ENCODE measurements at places on chromosomes 6 and 20. TPM values are rescaled to one million over a fixed set of nuclear protein-coding genes. Genes with fewer than 3 reads are reported as not detected.

- H3K27me3 ChIP-seq, result peaks cover 22% of the 10 kb centered on the region
- no peaks in the 10 kb centered on the region for H3K4me1 ChIP-seq
- H3K27ac ChIP-seq, result no peak overlapping the region
- peaks cover 2% of the 10 kb centered on the region for H3K36me3 ChIP-seq
- H3K4me3 ChIP-seq, result no peak overlapping the region
Observed at GRCh38 chr20:46703435-46703834, 6.0 kb upstream of the SLC2A10 start.

- peaks cover 57% of the 10 kb centered on the region for H3K4me1 ChIP-seq
- H3K27ac ChIP-seq, result no peak overlapping the region
- DNase-seq, result no peak
- H3K4me3 ChIP-seq, result no peak overlapping the region
- H3K27me3 ChIP-seq, result no peaks in the 10 kb centered on the region
Observed at GRCh38 chr20:39016506-39016905, 54.4 kb downstream of the DHX35 start.

- no peak overlapping the region for H3K4me3 ChIP-seq
- peaks cover 9% of the 10 kb centered on the region for H3K4me1 ChIP-seq
- H3K27me3 ChIP-seq, result no peaks in the 10 kb centered on the region
- no peaks in the 10 kb centered on the region for H3K36me3 ChIP-seq
Observed at GRCh38 chr6:52409499-52409898, 10.6 kb upstream of the EFHC1 start.

RIMS1 gene
- total RNA-seq, result not detected

ZSCAN23 gene
- 2.5 TPM for total RNA-seq

PRPH2 gene
- 0.14 TPM for total RNA-seq

DNA sequence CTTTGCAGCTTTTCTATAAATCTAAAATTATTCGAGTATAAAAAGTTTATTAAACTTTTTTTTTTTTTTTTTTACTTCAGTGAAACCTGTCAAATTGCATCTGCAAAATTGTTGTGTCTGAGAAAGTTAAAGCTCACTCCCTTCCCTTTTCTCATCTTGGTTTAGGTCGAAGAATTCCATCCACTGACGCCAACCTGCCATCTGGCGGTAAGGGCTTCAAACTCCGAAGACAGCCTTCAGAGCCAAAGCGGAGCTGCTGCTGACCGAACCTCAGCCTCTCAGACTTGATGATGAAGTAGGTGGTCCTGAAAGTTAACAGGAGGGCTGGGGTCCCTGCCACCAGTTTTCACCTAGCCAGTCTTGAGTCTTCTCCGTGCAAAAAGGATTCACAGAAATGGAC is 29.6 kb upstream of the VAPB start:
- H3K27me3 ChIP-seq, result no peaks in the 10 kb centered on the region
- H3K36me3 ChIP-seq, result peaks cover 2% of the 10 kb centered on the region
- H3K4me3 ChIP-seq, result no peak overlapping the region
- no peak for DNase-seq
- no peak overlapping the region for H3K27ac ChIP-seq
- no peaks in the 10 kb centered on the region for H3K4me1 ChIP-seq

GRCh38 chr6:110422444-110422822 is 7.1 kb upstream of the DDO start:
- no peaks in the 10 kb centered on the region for H3K4me1 ChIP-seq
- H3K27me3 ChIP-seq, result peaks cover 58% of the 10 kb centered on the region
- H3K27ac ChIP-seq, result no peak overlapping the region
- no peak overlapping the region for H3K4me3 ChIP-seq
- H3K36me3 ChIP-seq, result peaks cover 3% of the 10 kb centered on the region

DNA sequence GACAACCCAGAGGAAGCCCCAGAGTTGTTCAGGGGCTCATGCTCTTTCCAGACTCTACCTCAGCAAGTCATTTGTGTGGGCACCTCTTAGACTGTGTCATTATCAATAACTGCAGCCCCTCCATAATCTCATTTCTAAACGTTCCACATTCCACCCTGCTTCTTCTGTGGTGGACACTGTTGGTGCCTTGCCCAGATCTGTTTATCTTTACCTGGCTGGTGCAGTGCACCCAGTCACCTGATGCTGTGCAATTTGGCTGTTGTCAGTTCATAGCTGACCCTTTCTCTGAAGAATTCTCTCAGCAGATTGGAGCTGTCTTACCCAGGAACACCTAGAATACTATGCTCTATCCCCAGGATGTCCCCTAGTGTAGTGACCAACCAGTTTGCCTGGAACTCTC is 80.0 kb downstream of the ATRN start:
- H3K36me3 ChIP-seq, result no peaks in the 10 kb centered on the region
- DNase-seq, result no peak
- no peaks in the 10 kb centered on the region for H3K4me1 ChIP-seq
- no peak overlapping the region for H3K4me3 ChIP-seq
- H3K27ac ChIP-seq, result no peak overlapping the region

LINC00237 gene
- total RNA-seq, result 0.41 TPM

- no peak for DNase-seq
- H3K27ac ChIP-seq, result no peak overlapping the region
- H3K27me3 ChIP-seq, result peaks cover 5% of the 10 kb centered on the region
- no peaks in the 10 kb centered on the region for H3K4me1 ChIP-seq
Observed at GRCh38 chr20:19405958-19406357, 193.5 kb downstream of the SLC24A3 start.

GRCh38 chr6:99712519-99712918 is 105.9 kb downstream of the PRDM13 start:
- H3K27ac ChIP-seq, result no peak overlapping the region
- no peaks in the 10 kb centered on the region for H3K4me1 ChIP-seq
- DNase-seq, result no peak
- H3K27me3 ChIP-seq, result peaks cover 19% of the 10 kb centered on the region
- no peak overlapping the region for H3K4me3 ChIP-seq
- H3K36me3 ChIP-seq, result no peaks in the 10 kb centered on the region

GRCh38 chr6:110270165-110270564 is 88.0 kb downstream of the METTL24 start:
- H3K4me3 ChIP-seq, result no peak overlapping the region
- no peaks in the 10 kb centered on the region for H3K36me3 ChIP-seq
- no peak for DNase-seq
- no peaks in the 10 kb centered on the region for H3K4me1 ChIP-seq

DNA sequence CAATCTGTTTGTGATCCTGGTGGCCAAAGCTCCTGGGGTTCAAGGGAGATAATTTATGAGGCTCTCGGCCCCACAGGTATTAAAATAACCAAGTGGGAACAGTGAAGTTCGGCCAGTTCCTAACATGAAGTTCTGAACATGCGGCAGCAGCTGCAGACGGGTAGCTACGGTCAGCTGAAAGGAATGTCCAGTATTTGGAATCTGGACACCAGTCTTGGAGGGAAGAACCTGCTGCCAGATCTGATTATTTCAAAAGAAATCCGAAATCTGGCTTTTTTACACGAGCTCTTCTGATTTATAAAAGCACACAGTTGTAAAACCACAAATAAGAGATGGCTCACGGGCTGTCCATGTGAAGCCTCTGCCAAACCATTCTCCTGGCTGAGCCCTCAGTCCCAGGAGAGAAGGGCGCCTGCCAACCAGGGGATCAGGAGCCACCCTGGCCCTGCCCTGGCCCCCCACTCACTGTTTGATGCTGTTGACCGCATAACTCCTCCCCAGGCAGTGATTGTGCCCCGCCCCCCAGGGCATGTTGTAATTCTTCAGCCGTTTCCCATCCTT is 28.2 kb upstream of the KCNB1 start:
- no peak overlapping the region for H3K4me3 ChIP-seq
- no peaks in the 10 kb centered on the region for H3K36me3 ChIP-seq
- H3K4me1 ChIP-seq, result peaks cover 6% of the 10 kb centered on the region
- no peak overlapping the region for H3K27ac ChIP-seq
- peaks cover 35% of the 10 kb centered on the region for H3K27me3 ChIP-seq

GRCh38 chr6:27811451-27811772 is 100.8 kb downstream of the OR2B2 start:
- no peak for DNase-seq
- peaks cover 7% of the 10 kb centered on the region for H3K36me3 ChIP-seq
- peak overlapping the region; percentile 100 for H3K4me3 ChIP-seq
- no peaks in the 10 kb centered on the region for H3K27me3 ChIP-seq

- no peaks in the 10 kb centered on the region for H3K36me3 ChIP-seq
- DNase-seq, result no peak
- H3K27ac ChIP-seq, result no peak overlapping the region
- no peak overlapping the region for H3K4me3 ChIP-seq
Observed at GRCh38 chr6:123909989-123910388, 106.3 kb downstream of the NKAIN2 start.

- no peaks in the 10 kb centered on the region for H3K36me3 ChIP-seq
- no peak overlapping the region for H3K27ac ChIP-seq
- H3K4me3 ChIP-seq, result no peak overlapping the region
- no peak for DNase-seq
- no peaks in the 10 kb centered on the region for H3K27me3 ChIP-seq
Observed at GRCh38 chr20:9298906-9299305, 215.5 kb upstream of the LAMP5 start.

SRMS gene
- total RNA-seq, result not detected

LGSN gene
- total RNA-seq, result 0.32 TPM

- no peak for DNase-seq
- H3K27me3 ChIP-seq, result no peaks in the 10 kb centered on the region
- no peaks in the 10 kb centered on the region for H3K36me3 ChIP-seq
- no peak overlapping the region for H3K27ac ChIP-seq
Observed at GRCh38 chr20:38131588-38132121, 33.4 kb downstream of the TGM2 start.

DNA sequence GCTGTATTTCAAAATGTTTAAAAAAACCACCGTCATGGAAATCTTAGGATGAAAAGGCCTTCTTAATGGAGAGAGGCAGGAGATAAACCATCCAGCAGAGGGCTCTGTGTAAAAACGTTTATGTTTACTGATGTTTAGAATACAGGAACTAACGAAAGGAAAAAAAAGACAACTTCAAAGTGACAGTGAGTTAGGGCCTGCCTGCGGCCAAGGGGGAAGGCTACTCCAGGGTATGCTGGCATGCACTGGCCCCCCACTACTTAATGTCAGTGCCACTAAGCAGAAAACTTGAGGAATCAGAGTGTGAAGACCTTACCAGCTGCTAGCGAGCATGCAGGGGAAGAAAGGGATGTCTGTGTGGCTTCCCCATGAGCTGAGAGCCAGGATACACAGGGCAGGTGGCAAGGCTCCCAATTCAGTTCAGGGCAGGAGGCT is 47.7 kb downstream of the AKAP7 start:
- H3K27ac ChIP-seq, result peak overlapping the region; percentile 92
- H3K4me3 ChIP-seq, result peak overlapping the region; percentile 82
- H3K27me3 ChIP-seq, result no peaks in the 10 kb centered on the region
- H3K4me1 ChIP-seq, result peaks cover 7% of the 10 kb centered on the region
- DNase-seq, result peak; percentile 25

DNA sequence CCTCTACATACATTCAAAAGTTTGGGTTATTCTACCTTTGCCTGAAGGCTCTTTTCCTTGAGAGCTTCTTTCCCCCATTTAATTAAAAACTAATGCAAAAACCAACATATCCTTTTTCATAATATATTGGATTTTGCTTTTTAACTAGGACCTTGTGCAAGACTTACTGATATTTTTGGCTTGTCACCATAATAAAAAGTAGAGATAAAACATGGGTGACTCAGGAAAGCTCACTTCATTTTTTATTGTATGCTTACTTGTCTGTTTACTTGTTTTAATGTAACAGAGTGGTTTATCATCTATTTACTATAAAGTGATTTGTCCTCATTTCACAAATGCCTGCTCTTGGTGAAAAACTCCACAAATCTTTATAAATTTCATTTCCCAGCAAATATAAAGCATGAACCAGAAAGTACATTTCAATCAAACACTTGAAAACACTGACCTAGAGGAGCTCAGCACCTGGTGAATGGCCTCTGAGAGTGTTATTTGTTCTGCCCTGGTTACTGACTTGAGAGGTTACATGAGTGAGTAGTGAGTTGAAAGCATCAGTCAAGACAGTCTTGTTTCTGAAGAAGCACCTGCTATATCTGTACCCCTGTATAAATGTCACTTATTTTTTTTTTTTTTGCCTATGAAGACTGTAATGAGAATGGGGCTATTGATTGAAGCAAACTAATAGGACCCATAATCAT is 20.8 kb downstream of the ADGRG6 start:
- no peaks in the 10 kb centered on the region for H3K4me1 ChIP-seq
- no peaks in the 10 kb centered on the region for H3K36me3 ChIP-seq
- no peak overlapping the region for H3K27ac ChIP-seq
- no peak for DNase-seq
- no peak overlapping the region for H3K4me3 ChIP-seq
- H3K27me3 ChIP-seq, result no peaks in the 10 kb centered on the region

- H3K4me3 ChIP-seq, result peak overlapping the region; percentile 97
- peak; percentile 88 for DNase-seq
- H3K36me3 ChIP-seq, result no peaks in the 10 kb centered on the region
- H3K4me1 ChIP-seq, result peaks cover 28% of the 10 kb centered on the region
Observed at GRCh38 chr6:150600301-150601017, 774 bp downstream of the PLEKHG1 start.

ENPP5 gene
- total RNA-seq, result 0.16 TPM

DUSP15 gene
- total RNA-seq, result not detected

DNA sequence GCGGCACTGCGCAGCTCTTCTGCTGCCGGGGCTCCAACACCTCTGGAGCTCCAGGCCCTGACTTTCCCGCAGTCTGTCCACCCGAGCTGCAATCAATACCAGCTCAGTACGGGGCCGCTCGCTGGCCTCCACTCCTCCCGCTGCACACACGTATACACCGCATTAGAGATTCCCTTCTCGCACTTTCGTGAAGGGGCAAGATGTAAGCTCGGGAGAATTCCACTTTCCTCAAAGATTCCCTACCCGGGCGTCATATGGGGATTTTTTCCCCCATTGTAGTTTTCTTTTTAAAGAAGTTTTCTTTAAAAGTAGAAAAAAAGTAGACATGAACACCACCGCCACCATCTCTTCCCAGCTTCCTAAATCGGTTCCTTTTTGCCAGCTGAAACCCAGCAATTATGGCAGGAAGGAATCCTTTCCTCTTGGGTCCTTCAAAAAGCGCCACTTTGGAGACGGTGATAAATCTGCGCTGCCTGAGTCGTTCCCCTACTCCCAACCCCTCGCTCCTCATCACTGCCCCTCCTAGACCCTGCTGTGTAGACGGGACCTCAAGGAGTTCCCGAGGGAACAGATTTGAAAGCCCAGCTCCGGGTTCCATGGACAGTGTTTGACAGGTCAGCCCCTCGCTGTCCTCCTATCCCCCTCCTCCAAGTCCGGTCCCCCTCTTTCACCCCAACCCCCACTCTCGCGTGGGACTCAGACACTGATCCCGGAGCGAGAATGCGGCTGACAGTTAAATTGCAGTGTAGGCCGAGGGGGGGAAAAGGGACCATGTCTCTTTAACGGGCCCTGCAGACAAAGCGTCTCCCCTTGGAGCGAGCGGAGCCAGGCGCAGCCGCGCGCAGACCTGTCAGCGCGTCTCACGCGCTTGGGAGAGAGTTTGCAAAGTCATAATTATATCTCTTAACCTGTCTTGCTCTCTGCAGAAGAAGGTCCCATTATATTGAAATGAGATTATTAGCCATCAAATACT is 39.5 kb downstream of the NCR2 start:
- H3K4me3 ChIP-seq, result peak overlapping the region; percentile 43
- DNase-seq, result no peak
- H3K36me3 ChIP-seq, result peaks cover 2% of the 10 kb centered on the region
- peak overlapping the region; percentile 47 for H3K27ac ChIP-seq
- H3K4me1 ChIP-seq, result peaks cover 40% of the 10 kb centered on the region
